Activated naive CD4-positive, alpha-beta T cell treated with Interleukin-2 at 50 U/mL for 16 hours (primary cell): ENCODE measurements at places on chromosomes 4 and X.
A peak's percentile ranks its signal among the peaks of the same experiment; 100 is the strongest.

- DNase-seq = no peak
Observed at GRCh38 chrX:129718676-129719075, 20.1 kb upstream of the XPNPEP2 start.

DNA sequence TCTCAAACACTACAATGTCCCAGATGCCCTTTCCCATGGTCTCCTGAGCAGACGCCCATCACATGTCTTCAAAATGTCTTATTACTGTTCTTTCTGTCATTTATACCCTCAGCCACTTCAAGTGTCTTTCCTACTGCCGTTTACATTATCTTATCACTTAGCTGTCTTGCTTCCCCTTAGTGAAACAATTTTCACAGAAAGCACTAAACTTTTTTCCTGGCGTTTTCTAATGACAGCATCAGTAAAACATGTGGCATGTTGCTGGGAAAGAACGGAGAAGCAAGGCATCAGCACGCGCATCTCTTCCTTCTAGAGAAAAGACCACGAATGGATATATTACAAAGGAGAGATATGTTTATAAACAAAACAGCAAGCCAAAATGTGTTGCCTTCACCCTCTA lies 189.7 kb upstream of the SLIT2 start:
- DNase-seq = no peak

- DNase-seq = no peak
Observed at GRCh38 chr4:129988957-129989356, 893.0 kb downstream of the C4orf33 start.

DNA sequence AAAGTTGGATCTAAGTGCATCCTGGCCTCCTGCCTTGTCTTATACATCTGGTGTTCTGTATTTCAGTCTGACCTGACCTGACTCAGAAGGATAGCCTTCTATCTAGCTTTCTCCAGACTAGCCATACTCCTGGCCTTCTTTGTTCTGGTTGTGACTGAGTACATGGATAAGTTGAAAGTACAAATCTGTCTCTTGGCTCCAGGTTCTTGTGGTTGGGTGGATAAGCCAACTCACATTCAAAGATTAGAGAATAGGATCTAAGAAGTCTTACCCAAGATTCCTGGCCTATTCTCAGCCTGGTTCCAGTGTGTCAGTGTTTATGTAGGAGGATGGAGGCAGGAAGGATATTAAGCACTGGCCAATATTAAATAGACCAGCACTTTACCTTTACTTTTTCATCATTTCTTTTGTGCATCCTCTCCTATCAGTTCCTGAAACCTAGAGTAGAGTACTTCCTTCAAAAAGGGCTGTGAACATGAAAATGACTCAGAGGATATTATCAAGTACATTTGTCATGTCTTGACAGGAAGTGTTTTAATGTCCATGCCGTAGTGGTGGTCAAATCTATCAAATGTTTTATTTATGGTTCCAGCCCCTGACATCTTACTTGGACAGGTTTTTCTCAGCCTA lies 123.5 kb downstream of the IL15 start:
- DNase-seq = no peak

DNA sequence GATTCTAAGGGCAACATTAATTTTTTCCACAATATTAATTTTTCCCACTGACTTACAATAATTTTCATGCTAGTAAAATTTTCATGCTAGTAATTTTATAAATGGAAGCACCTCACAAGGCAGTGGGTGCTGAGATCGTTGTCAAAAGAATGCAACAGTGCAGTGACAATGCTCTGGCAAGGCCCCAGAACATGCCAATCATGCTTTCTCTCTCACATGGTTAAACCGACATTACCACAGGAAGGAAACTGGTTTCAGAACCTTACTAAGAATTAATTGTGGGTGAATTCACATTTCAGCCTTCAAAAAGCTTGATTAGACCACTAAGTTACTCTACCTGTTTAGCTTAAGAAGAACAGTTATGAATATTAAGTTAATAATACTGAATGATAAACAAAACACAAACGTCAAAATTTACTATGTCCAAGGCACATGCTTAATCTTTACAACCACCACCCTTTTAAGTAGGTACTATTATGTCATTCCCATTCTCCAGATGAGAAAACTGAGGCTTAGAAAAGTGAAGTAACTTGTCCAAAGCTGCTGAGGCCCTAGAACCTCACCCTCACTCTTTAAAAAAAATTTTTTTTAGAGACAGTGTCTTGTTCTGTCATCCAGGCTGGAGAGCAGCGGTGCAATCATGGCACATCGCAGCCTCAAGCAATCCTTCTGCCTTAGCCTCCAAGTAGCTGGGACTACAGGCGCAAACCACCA lies 10.0 kb upstream of the OPHN1 start:
- DNase-seq = peak; percentile 9
